ENCODE measurements at places on chromosomes 3 and 15.

DNA sequence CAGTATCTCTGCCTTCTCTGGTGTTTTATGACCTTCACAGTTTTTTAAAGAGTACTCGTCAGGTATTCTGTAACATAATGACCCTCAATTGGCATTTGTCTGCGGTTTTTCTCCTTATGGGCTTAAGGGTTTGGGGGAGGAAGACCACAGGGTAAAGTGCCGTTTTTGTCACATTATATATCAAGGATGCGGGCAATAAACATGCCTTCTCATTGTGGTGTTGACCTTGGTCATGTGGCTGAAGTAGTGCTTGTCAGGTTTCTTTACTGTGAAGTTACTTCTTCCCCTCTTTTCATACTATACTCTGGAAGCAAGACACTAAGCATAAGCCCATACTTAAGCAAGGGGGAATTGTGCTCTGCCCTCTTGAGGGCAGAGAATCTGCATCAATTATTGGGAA is 16.6 kb downstream of the CAPN3 start:
- H3K4me1 ChIP-seq, result no peaks in the 10 kb centered on the region
- H3K36me3 ChIP-seq, result peaks cover 6% of the 10 kb centered on the region
- no peak for DNase-seq
- H3K27me3 ChIP-seq, result no peaks in the 10 kb centered on the region
- no peak overlapping the region for H3K4me3 ChIP-seq
- H3K27ac ChIP-seq, result peak overlapping the region; percentile 30

DNA sequence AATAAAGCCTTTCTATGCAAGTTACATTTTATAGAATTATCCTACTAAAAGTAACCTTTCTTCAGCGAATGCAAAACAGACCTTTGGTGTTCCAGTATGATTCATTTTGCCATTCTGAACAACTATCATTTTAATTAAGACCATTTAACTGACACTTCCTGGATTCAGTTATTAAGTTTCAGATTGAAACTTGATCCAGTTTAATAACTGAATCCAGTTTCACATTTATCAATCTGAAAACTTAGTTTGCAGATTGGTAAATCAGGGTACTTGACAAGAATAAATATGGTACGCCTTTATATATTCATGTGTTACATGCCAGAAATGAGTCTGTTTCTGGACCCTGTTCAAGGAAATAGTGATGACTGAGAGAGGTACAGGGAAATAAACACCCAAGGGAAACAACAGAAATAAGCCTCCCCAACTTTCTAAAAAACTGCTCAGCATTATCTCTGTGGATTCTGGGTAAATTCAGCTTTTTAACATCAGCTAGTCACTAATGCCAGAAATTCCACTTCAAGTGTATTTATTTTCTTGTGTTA is 23.3 kb upstream of the NFKBIZ start:
- no peaks in the 10 kb centered on the region for H3K27me3 ChIP-seq
- H3K36me3 ChIP-seq, result peaks cover 28% of the 10 kb centered on the region
- peak overlapping the region; percentile 97 for H3K27ac ChIP-seq
- H3K4me1 ChIP-seq, result peaks cover 37% of the 10 kb centered on the region
- no peak for DNase-seq
- peak overlapping the region; percentile 72 for H3K4me3 ChIP-seq

DNA sequence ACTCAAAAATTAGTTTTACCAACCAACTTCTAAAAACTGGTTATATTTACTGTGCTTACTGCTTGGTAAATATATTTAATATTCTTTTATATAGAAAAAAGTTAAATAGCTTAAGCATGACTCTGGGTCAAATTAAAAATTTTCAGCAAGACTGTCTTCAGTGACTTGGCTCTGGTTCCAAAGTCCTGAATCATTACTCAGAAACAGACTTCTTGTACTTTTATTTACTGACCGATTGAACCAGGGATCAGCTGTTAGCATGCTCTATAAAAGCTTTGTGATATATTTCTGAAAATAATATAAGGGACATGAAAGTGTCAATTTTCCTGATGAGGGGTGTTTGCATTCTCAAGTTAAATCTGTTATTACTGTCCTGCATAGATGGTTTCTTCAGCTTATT is 164.3 kb downstream of the MCTP2 start:
- DNase-seq, result no peak
- H3K4me1 ChIP-seq, result no peaks in the 10 kb centered on the region
- no peaks in the 10 kb centered on the region for H3K27me3 ChIP-seq
- peaks cover 20% of the 10 kb centered on the region for H3K36me3 ChIP-seq
- peak overlapping the region; percentile 38 for H3K27ac ChIP-seq

GRCh38 chr3:65844370-65844769 is 194.3 kb downstream of the MAGI1 start:
- H3K4me3 ChIP-seq, result no peak overlapping the region
- no peaks in the 10 kb centered on the region for H3K27me3 ChIP-seq
- H3K27ac ChIP-seq, result no peak overlapping the region

DNA sequence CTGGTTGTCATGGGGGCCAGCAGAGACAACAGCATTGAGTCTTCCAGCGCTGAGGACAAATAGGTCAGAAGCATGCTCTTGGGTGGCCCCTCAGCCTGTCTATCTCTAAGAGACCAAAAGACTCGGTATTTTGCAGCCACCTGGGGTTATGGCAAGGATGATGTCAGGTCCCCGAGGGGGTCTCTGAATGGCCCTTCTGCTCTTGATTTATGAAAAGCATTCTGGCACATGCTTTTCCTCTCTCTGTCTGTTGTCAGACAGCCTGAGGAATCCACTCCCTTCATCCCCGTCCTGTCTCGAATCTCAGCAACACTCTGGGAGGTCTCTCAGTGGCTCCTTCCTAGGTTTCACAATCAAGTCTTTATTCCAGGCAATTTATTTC is 156.6 kb upstream of the RGMA start:
- H3K27me3 ChIP-seq, result peaks cover 57% of the 10 kb centered on the region
- no peak for DNase-seq
- H3K36me3 ChIP-seq, result no peaks in the 10 kb centered on the region
- no peak overlapping the region for H3K4me3 ChIP-seq
- H3K4me1 ChIP-seq, result no peaks in the 10 kb centered on the region

- H3K27ac ChIP-seq, result no peak overlapping the region
- H3K36me3 ChIP-seq, result no peaks in the 10 kb centered on the region
- no peaks in the 10 kb centered on the region for H3K27me3 ChIP-seq
- no peaks in the 10 kb centered on the region for H3K4me1 ChIP-seq
- no peak overlapping the region for H3K4me3 ChIP-seq
- no peak for DNase-seq
Observed at GRCh38 chr3:24854748-24855147, 360.1 kb upstream of the THRB start.

DNA sequence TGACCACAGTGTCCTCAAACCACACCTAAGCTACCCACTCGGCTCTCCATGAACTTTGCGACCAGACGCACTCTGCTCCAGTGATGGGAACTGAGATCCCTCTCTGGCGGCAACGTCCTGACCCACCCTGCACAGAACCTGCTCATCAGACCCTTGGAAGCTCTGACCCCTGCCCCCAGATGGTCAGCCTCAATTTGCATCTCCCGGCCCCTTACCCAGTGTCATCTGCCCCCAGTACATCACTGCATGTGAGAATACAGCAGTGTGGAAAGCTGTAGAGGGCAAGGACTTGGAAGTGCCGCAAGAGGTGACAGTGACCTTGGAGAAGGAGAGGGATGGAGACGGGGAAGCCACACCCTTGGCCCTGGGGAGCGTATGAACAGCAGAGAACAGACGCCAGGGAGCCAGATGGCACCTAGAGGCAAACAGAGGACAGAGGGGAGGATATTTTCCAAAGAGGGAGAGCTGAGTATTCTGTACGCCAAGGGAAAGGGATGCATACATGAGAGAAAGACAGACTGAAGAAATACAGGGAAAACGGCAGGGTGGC is 192.0 kb downstream of the XXYLT1 start:
- H3K4me3 ChIP-seq, result no peak overlapping the region
- H3K4me1 ChIP-seq, result peaks cover 6% of the 10 kb centered on the region
- no peak for DNase-seq
- no peak overlapping the region for H3K27ac ChIP-seq
- no peaks in the 10 kb centered on the region for H3K36me3 ChIP-seq
- no peaks in the 10 kb centered on the region for H3K27me3 ChIP-seq

DNA sequence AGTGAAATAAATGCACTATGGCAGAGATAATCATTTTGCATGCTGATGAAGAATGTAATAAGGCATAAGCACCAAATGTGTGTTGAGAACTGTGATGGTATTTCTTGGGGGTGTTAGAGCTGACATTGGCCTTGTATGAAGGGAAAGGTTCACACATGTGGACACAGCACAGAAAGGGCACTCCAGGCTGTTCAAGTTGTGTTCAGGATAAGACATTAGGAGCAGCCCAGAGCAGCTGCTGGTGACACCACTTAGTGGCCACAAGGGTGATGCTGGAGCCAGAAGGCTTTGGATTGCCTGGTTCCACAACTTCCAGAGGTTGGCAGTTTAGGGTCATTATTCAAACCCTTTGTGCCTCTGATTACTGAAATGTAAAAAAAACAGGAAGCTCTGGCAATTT is 155.4 kb downstream of the GOLGA6L6 start:
- no peak overlapping the region for H3K27ac ChIP-seq
- no peak overlapping the region for H3K4me3 ChIP-seq
- no peaks in the 10 kb centered on the region for H3K4me1 ChIP-seq
- DNase-seq, result no peak
- H3K27me3 ChIP-seq, result no peaks in the 10 kb centered on the region

GRCh38 chr3:128824132-128824850 is 55.1 kb upstream of the ACAD9 start:
- H3K4me1 ChIP-seq, result no peaks in the 10 kb centered on the region
- peaks cover 8% of the 10 kb centered on the region for H3K36me3 ChIP-seq
- DNase-seq, result no peak
- no peak overlapping the region for H3K4me3 ChIP-seq
- H3K27me3 ChIP-seq, result no peaks in the 10 kb centered on the region

GRCh38 chr3:129705274-129705673 is 98.8 kb upstream of the PLXND1 start:
- H3K4me1 ChIP-seq, result peaks cover 2% of the 10 kb centered on the region
- no peak overlapping the region for H3K4me3 ChIP-seq
- H3K27me3 ChIP-seq, result no peaks in the 10 kb centered on the region
- H3K27ac ChIP-seq, result peak overlapping the region; percentile 20
- no peak for DNase-seq

GRCh38 chr15:95134431-95135110 is 903.2 kb downstream of the MCTP2 start:
- H3K27ac ChIP-seq, result no peak overlapping the region
- no peaks in the 10 kb centered on the region for H3K27me3 ChIP-seq
- H3K4me3 ChIP-seq, result no peak overlapping the region
- no peaks in the 10 kb centered on the region for H3K4me1 ChIP-seq
- DNase-seq, result no peak

DNA sequence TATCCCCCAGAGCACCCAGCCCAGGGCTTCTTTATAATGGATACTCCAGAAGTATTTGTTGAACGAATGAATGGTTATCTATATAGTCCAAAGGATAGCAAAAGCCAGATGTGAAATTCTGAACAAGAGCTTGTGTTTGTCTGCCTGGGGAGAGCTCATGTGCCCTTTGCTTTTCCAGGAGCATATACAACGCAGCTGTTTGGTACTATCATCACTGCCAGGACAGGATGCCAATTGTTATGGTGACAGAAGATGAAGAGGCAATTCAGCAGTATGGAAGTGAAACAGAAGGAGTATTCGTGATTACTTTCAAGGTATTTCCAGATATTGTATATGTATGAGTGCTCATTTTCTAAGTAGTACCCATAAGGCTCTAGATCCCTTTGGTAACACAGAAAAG is 15.2 kb downstream of the DIS3L start:
- no peak overlapping the region for H3K4me3 ChIP-seq
- H3K4me1 ChIP-seq, result peaks cover 3% of the 10 kb centered on the region
- H3K27ac ChIP-seq, result peak overlapping the region; percentile 23

- DNase-seq, result no peak
- no peak overlapping the region for H3K27ac ChIP-seq
- H3K27me3 ChIP-seq, result peaks cover 54% of the 10 kb centered on the region
Observed at GRCh38 chr15:62887113-62887570, 155.4 kb upstream of the TPM1 start.

DNA sequence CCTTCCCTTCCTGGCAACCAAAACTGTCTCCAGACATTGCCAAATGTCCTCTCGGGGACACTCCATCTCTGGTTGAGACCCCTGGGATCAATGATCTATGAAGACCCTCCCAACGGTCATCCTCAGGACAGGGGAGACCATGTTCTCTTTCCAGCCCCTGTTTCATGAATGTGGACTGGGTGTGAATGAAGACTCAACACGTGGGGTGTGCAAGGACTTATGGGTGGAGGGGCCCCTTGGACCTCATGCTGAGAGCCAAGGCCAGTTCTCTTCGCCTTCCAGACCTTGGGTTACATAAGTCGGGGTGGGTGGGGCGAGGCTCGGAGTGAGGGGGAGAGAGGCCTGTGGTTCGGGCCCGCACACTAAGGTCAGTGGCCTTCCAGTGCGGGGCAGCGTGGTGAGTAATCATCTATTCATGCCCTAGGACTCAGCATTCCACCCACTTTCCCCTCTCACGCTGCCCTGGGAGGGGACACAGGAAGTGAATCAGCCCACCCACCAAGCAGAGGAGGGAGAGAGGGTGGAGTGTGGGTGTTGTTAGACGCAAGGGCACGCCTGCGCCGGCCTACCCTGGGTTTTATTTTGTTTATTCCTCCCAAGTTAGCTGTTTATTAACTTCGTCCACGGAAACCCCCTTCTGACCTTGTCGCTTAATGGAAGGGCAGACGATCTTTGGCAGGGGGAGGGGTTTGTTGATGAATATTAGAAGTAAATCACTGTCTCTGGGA is 6.7 kb downstream of the PAQR5 start:
- no peak overlapping the region for H3K27ac ChIP-seq
- peaks cover 95% of the 10 kb centered on the region for H3K27me3 ChIP-seq
- no peaks in the 10 kb centered on the region for H3K4me1 ChIP-seq

DNA sequence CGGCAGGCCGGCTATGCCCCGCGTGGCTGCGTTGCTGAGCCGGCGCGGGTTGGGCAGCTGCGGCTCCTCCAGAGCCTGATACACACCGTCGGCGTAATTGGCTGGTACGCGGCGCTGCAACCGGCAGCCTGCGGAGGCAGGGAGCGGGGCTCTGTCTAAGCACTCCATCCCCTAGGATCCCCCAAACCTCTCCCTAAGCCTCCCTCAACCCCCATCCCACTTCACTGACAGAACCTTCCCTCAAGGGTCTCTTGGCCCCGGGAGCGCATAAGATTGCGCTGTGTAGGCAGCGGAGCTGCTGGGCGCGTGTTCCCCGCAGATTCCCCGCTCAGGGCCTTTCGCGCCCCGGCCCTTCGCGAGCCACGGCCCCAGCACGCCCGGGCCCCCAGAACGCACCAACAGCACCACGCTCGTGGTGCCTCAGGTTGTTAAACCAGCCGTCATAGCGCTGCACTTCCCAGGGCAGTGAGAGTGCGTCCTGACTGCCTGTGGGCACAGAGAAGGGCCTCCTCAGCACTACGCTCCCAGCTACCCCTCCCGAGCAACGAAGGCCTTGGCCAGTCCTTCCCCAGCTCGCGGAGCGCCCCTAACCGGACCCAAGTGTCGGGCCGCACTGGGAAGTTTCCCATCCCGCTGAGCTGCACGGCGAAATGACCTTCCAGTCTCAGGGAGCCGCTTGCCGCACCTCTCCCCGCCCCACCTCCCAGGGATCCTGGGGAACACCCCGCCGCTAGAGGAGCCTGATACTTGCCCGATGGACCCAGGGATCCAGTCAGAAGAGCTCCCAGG is 1.2 kb downstream of the DUOX2 start:
- peak overlapping the region; percentile 53 for H3K4me3 ChIP-seq
- peaks cover 12% of the 10 kb centered on the region for H3K4me1 ChIP-seq
- H3K36me3 ChIP-seq, result peaks cover 2% of the 10 kb centered on the region

GRCh38 chr15:35583863-35584528 is 38.0 kb upstream of the DPH6 start:
- DNase-seq, result no peak
- no peaks in the 10 kb centered on the region for H3K4me1 ChIP-seq
- peaks cover 27% of the 10 kb centered on the region for H3K27me3 ChIP-seq
- H3K4me3 ChIP-seq, result no peak overlapping the region

GRCh38 chr3:59304296-59304695 is 254.5 kb upstream of the CFAP20DC start:
- H3K27ac ChIP-seq, result no peak overlapping the region
- no peak overlapping the region for H3K4me3 ChIP-seq
- H3K27me3 ChIP-seq, result peaks cover 10% of the 10 kb centered on the region
- no peaks in the 10 kb centered on the region for H3K36me3 ChIP-seq
- DNase-seq, result no peak

All from effector memory CD8-positive, alpha-beta T cell (primary cell).